NCI-H2081 treated with DMSO at 0.1 percent for 48 hours (cell line): ENCODE measurements at places on chromosomes 16 and 17.

- no peak for DNase-seq
Measured at GRCh38 chr16:42069-42457, 11.3 kb downstream of the POLR3K start.

DNA sequence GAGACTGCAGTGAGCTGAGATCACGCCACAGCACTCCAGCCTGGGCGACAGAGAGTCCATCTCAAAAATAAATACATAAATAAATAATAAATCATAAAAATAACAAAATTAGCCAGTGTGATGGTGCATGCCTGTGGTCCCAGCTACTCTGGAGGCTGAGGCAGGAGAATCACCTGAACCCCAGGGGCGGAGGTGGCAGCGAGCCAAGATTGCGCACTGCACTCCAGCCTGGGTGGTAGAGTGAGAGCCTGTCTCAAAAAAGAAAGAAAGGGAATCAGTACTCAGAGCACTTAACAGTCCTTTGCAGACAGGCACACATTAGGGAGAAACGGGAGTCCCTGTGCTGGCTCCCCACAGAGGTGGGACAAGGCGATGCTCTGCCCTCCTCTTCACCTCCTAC lies 25.1 kb downstream of the MAPK8IP3 start:
- DNase-seq: no peak

GRCh38 chr17:62847426-62847825 lies 39.3 kb upstream of the MARCHF10 start:
- no peak for DNase-seq

DNA sequence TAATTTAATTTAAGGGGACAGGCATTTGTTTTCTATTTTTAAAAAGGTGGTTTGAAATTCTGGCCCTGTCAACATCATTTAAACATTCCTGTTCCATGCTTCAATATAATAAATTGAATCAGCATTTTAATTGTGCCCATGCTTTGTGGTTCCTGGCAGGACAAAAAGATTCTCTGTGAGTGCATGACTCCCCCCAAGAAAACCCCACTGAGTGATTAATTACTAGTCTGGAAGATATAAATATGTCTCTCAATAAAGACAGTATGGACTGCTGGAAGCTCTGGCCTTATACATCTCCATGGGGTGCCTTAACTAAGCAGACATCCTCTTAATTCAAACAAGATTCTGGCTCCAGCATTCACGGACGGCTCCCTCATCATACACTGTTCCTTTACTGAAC lies 95.0 kb upstream of the PSMD7 start:
- no peak for DNase-seq

DNA sequence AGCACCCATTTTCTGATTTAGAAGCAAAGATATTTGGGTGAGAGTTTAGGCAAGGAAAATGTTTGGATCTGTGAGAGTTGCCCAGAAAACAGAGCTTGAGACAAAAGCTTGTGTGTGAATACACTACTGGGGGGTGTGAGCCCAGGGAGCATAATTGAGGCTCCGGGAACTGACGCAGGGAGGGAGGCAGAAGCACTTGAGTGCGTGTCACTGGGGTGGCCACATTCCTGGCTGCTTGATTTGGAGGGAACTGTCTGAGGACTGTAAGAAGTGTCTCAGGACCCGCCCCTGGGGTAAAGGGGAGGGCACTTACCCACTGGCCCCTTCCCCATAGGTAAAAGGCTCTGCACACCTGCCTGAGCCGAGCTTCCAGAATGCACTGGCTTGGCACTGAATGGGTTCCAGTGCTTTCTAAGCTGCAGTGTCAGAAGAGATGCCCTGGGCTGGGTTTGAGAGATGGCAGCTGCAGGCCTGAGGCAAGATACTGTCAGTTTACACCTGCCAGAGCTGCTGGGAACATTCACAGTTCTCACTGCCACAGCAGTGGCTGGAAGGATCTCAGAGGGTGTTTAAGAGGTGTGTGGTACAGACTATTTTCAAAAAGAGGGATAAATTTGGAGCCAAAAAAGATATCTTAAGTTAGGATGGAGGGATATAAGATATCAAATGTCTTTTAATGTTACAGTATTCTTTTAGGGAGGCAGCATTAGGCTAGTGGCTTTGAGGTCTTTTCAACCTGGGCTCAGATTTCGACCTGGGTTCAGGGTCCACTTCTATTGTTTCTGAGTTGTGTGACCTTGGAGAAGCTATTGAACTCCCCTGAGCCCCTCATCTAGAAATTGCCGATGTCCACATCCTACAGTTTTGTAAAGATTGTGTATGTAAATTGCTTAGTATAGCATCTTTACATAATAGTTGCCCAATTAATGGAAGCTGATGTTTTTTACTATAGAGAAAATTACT lies 6.9 kb upstream of the TEX2 start:
- DNase-seq: no peak

DNA sequence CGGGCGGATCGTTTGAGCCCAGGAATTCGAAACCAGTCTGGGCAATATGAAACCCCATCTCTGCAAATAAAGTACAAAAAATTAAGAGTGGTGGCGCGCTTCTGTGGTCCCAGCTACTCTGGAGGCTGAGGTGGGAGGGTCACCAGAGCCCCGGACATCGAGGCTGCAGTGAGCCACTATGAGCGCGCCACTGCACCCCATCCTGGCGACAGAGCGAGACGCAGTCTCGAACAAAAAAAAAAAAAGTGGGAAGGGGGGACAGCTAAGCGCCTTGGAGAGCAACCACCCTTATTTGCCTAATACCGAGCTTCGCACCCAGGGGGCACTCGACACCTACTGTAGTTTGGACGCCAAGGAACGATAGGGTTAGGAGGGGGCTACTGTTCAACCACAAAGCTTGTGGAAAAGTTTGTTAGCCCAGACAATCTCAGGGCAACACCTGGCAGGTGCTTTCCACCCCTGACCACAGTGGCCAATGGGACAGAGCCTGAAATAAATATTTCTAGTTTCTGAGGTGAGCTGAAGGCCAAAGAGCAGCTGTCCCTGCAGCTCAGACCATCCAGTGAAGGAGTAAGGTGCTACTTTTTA lies 847 bp upstream of the PSMC3IP start:
- peak; percentile 62 for DNase-seq

DNA sequence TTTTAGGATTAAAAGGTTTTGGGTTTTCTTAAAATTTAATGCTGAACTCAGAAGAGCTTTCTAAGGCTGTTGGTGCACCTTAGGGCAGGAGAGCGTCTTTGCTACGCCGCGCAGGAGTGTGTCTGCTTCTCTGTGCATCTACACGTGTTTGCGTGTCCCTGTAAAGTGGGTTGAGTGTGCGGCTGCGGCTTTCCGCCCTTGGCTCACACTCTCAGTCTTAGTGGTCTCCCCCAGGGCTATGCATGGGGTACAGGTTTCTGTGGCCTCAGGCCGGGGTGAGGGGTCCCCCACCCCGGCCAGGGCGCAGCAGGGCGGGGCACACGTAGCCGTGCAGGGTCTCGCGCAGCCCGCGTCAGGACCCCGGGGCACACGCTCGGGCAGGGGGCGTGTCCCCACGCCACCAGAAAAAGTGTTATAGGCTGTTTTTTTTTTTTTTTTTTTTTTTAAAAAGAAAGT lies 727 bp upstream of the TENT4B start:
- DNase-seq: no peak
